HT-29 (cell line): ENCODE measurements at places on chromosomes 12 and 14. TPM values are rescaled to one million over a fixed set of nuclear protein-coding genes. Genes with fewer than 3 reads are reported as not detected.

ADAM20 gene
- total RNA-seq: 0.51 TPM in 1 of 2 replicates, not detected in the other

DNA sequence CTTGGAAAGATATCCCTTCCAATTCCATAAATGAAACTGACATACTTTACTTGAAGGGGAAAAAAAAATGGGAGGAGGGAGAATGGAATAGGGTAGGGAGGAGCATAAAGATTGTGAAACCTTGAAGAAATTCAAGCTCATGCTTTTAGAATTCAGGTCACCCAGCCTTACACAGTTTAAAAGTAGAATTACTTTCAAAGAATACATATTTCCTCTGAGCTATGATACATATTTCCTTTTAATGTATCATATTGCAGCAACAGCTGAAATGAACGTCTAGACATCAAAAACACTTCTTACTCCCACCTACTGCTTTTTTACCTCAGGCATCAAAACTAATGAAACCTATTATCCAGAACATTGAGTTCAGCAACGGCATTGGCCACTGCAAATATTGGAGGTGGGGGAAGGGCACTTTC, 156.0 kb downstream of the MED13L start:
- DNase-seq: no peak

- DNase-seq: peak; percentile 14
Observed at GRCh38 chr12:51593539-51593938, 2.5 kb downstream of the SCN8A start.

GRCh38 chr14:87111741-87112140, 881.2 kb downstream of the GALC start:
- no peak for DNase-seq

DNA sequence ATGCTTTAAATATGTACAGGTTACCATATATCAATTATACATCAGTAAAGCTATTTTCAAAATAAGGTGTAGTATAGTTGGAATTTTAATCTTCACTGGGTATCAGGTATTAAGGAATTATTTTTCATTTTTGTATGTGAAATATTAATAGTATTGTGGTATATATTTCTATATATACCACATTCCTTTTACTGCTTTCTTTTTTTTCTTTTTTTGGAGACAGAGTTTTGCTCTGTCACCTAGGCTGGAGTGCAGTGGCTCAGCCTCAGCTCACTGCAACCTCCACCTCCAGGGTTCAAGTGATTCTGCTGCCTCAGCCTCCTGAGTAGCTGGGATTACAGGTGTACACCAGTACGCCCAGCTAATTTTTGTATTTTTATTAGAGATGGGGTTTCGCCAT, 36.6 kb downstream of the BICDL1 start:
- DNase-seq: no peak

CDKL1 gene
- 5.5 and 12.9 TPM in 2 replicates for total RNA-seq

GRCh38 chr12:56221232-56221756, 428 bp downstream of the RNF41 start:
- DNase-seq: no peak

- DNase-seq: no peak
Observed at GRCh38 chr12:89252284-89252683, 100.0 kb downstream of the DUSP6 start.

DNA sequence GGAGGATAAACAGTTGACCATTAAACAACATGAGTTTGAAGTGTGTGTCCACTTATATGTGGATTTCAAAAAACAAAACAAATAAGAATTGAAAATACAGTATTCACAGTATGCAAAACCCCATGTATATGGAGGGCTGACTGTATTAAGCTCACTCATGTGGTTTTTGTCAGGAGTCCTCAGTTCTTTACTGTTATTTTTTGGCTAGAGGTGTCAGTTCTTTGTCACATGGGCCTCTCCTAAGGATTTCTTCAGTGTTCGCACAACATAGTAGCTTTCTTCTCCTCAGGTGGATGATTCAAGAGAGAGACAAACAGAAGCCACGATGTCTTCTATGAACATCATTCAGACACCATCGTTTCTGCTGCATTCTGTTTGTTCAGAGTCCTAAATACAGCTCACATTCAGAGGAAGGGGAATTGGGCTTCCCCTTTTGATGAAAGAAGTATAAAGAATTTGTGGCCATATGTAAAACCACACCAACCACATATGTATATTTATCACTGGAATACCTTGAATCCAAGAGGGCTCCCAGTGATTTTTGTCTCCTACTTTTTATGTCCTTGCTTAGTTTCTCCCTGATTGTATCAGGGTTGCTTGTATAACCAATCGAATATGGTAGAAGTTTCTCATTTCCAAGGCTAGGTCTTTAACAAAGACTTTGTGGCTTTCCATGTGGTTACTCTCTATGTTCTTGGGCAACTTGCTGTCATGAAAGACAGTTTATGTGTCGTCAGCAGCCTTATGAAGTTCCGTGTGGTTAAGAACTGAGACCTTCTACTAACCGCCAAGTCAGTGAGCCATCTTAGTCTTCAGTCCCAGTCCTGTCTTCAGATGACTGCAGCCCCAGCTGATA, 18.9 kb downstream of the MNAT1 start:
- no peak for DNase-seq

GRCh38 chr14:76846331-76847047, 20.3 kb downstream of the LRRC74A start:
- no peak for DNase-seq

GRCh38 chr14:53537422-53538315, 384.5 kb upstream of the DDHD1 start:
- DNase-seq: peak; percentile 33
